ENCODE measurements at places on chromosomes 11 and 22. TPM values are rescaled to one million over a fixed set of nuclear protein-coding genes. Genes with fewer than 3 reads are reported as not detected.
A peak's percentile ranks its signal among the peaks of the same experiment; 100 is the strongest.

The SPATA19 gene
- total RNA-seq: not detected

GRCh38 chr11:75262436-75262835 is 21.9 kb downstream of the TPBGL start:
- H3K27me3 ChIP-seq: no peaks in the 10 kb centered on the region
- no peak overlapping the region for H3K27ac ChIP-seq
- DNase-seq: peak; percentile 45
- peaks cover 21% of the 10 kb centered on the region for H3K36me3 ChIP-seq
- no peak overlapping the region for H3K4me3 ChIP-seq
- H3K4me1 ChIP-seq: peaks cover 23% of the 10 kb centered on the region

- no peak for DNase-seq
- H3K27me3 ChIP-seq: peaks cover 9% of the 10 kb centered on the region
- no peaks in the 10 kb centered on the region for H3K36me3 ChIP-seq
Measured at GRCh38 chr11:19025481-19026406, 34.8 kb downstream of the MRGPRX2 start.

- no peaks in the 10 kb centered on the region for H3K4me1 ChIP-seq
- H3K4me3 ChIP-seq: no peak overlapping the region
- H3K27ac ChIP-seq: no peak overlapping the region
- no peaks in the 10 kb centered on the region for H3K36me3 ChIP-seq
- no peaks in the 10 kb centered on the region for H3K27me3 ChIP-seq
Measured at GRCh38 chr11:88535916-88536547, 198.5 kb upstream of the CTSC start.

GRCh38 chr11:10107497-10107896 is 186.5 kb downstream of the SBF2 start:
- no peaks in the 10 kb centered on the region for H3K27me3 ChIP-seq
- peaks cover 12% of the 10 kb centered on the region for H3K4me1 ChIP-seq
- H3K4me3 ChIP-seq: no peak overlapping the region
- DNase-seq: no peak

DNA sequence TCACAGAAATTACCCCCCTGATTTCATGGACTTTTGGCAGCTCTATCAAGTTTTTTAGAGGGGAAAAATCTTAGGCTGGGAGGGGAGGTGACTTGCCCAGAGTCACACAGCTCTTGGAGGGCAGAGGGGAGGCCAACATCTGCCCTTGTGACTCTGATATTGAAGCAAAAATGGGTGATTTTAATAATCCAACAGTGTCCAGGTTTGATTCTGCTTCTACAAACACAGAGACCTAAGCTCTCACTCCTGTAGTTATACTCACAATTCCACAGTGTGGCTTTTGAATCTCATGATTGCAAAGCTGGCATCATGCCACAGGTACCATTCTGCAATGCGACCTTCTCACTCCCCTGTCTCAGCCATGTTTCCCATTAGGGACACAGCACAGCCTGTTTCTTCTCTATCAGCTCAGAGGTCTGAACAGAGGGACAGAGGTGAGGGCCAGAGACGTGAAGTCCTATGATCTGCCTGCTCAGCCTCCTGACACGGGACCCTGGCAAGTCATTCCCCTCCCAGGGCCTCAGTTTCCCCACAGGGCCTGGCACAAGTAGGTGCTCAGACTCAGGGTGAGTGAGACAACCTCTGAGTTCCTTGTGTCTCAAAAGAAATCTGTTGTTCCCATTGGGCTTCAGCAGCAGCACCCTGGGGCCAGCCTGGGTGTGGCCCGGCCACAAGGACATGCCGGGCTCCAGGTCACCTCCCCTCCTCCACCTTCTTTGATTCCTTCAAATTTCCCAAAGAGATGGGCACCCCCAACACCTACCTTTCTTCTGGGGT is 766 bp downstream of the APOL2 start:
- peaks cover 48% of the 10 kb centered on the region for H3K4me1 ChIP-seq
- no peaks in the 10 kb centered on the region for H3K27me3 ChIP-seq

GRCh38 chr11:8251616-8252295 is 11.9 kb downstream of the LMO1 start:
- DNase-seq: peak; percentile 38
- no peaks in the 10 kb centered on the region for H3K36me3 ChIP-seq
- no peak overlapping the region for H3K27ac ChIP-seq
- H3K4me3 ChIP-seq: no peak overlapping the region
- no peaks in the 10 kb centered on the region for H3K4me1 ChIP-seq
- H3K27me3 ChIP-seq: no peaks in the 10 kb centered on the region

All from upper lobe of right lung (tissue), 1 donor.